CD8-positive, alpha-beta memory T cell (primary cell): ENCODE measurements at places on chromosomes 3 and 15.
A peak's percentile ranks its signal among the peaks of the same experiment; 100 is the strongest.

GRCh38 chr3:99648516-99648915, 10.1 kb downstream of the COL8A1 start:
- no peak for DNase-seq

DNA sequence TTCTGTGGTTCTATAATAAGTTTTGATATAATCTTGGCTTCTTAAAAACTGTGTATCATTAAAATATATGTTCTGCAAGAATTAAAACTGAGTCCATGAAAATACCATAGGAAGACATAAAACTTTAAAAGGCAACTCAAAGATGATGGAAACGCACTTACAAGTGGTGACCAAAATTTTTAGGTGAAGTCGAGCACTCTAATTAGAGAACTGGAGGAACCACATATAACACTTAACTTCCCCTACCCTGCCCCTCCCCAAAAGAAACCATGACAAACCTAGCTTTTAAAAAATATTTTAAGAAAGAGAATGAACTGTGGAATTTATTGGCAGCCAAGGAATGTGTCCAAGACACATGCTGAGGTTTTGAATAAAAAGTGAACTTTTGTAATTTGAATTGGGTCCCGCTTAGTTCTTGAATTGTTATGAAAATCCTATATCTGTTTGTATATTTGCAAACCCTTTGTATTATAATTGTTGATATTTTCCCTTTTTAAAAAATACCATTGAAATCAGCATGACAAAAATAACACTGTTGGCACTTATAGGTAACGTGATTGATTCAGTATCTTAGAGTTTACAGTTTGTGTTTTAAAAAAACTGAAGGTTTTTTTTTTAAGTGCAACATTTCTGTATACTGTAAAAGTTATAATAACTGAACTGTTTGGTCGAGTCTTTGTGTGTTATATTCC, 7.7 kb downstream of the NR2F2 start:
- DNase-seq = no peak

- no peak for DNase-seq
These were observed 210.4 kb downstream of the ATP10A start for GRCh38 chr15:25652704-25653103.

- no peak for DNase-seq
These were observed 45.7 kb upstream of the PLSCR5 start for GRCh38 chr3:146650691-146651442.

DNA sequence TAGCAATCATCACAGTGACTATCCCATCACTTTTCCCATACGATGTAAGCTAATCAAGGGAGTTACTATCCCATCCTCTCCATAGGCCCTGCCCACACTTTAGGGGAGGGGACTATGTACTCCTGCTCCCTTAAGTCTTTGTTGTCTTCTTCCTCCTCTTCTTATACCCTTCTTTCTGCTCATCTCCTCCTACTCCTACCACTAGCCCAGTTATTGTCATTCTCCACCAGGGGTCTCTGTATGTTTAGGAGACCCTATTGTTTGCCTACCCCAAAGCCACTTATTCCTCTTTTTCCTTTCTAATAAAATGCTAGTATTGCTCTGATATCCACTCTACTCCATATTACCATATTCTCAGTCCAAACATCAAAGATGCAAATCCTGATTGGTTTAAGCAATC, 27.8 kb downstream of the STAC start:
- no peak for DNase-seq

DNA sequence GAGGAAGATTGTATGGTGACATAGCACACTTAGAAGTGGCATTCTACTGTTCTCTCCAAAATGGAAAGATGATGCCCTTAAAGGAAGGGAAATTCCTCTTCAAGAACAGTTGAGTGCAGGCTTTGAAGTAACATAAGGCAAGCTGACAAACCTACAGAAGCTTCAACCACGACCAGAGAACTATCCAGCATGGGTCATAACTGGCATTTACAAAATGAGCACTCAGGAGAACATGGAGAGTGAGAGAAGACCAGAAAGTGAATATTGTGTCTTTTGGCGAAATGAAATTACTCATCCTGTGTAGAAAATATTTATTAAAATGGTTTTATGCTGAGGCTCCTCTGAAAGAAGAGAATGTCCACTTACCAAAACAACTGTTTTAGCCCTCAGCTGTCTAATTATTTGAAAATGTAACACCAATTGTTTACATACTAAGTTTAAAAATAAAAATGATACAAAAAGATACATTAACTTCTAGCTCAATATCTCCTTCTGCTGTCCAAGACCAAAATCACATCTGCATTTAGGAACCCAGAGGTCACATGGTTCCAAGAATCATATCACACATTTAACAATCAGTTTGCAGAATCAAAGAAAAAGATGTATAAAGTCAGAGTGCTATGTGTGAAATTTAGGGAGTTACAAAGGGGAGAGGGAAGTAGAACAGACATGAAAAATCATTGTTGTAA, 216.9 kb downstream of the ATP8B4 start:
- DNase-seq = no peak

GRCh38 chr3:22684739-22685138, 518.4 kb upstream of the UBE2E2 start:
- no peak for DNase-seq

GRCh38 chr3:154552338-154552737, 122.3 kb upstream of the GPR149 start:
- no peak for DNase-seq

- peak; percentile 51 for DNase-seq
These were observed at the start of gene CD200R1 for GRCh38 chr3:112974894-112975293. Gene CD200R1, minus strand, starts transcription at chr3:112975103. Its CDS starts 246 bp downstream, at chr3:112974857.

DNA sequence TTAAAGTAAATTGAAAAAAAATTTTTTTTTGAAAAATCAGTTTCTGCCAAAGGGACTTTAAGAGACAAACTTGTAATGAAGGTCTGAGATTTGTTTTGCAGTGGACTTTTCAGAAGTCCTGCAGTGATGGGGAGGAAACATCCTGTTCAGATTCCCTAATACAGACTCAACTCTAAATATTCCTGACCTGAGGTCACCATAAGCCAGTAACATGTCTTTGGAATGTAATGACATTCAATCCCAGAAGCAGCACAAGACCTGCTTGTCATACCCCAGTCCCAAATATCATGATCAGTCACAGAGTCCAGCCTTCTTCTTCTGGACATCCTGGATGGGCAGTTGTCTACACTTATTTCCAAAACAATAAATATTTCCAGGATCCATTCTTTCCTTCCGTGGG, 53.6 kb downstream of the TMEM39A start:
- DNase-seq = no peak

DNA sequence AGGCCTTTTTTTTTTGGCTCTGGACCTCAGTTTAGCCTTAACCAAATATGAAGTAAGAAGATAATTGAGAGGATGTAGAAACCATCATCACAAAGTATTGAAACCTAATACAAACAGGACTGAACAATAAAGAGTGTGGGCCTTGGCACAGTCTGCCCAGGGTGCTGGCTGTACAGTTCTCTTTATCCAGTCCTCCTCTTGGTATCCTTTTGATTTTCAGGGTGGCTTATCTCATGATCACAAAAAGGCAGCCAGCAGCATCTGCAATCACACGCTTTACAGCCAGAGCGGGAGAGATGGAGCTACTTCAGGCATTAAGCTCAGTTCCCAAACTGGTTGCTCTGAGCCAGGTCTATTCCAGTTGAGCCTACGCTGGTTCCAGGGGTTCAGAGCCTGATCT, 239.7 kb downstream of the RPLP1 start:
- DNase-seq = no peak

GRCh38 chr3:124322966-124323365, 331.0 kb upstream of the ROPN1 start:
- DNase-seq = no peak

DNA sequence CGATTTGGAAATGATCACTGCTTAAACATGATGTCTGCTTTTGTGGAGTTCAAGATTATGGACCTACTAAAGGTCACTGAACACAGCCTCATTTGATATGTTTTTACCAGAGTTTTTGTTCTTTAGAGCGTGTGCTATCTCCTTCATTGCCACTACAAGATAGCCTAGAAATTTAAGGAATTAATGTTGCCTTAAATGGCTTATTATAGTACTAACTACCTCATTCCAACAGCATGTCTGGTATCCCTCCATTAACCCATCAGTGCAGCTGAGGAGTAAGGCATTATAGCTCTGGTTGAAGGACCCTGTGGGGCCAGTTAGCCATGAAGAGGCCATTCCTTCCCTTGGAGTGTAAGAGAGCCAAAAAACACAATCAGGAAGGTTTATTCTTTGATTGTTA, 2.3 kb upstream of the FAM43A start:
- DNase-seq = no peak

DNA sequence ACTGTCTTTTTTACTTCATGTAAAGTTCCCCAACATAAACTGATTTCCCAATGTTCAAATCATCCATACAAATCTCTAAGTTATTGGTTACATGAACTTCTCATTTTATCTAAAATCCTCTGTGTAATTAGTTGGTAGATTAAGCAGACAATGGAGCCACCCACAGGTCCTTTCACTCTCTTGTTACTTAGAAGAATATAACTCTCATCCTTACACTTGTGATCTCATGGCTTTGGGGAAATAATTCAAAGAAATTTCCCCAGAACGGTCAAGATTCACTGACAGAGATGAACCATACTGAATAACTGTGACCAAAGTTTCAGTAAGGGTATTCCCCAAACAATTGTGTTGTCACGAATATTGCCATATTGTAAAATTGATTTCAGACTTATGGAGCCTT, 1102.6 kb upstream of the EPHA6 start:
- no peak for DNase-seq

GRCh38 chr3:123695731-123696640, 111.1 kb upstream of the HACD2 start:
- DNase-seq = no peak

DNA sequence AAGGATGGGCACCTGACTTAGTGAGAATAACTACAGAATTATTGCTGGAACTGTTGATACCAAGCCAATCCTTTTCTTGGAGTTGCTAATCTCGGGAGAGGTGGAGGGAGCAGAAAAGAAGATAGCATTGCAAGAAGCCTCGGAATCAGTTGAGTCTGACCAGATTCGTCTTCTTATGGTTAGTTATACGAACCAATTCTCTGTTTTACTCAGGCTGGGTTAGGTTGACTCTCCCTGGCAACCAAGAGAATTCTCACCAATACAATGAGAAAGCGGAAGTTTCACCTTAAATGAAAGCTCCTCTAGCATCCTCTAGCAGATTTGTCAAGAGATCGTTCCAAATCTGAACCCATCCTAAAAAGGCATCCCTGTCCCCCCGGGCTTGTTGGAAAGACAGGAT, 43.5 kb upstream of the UBE2E1 start:
- DNase-seq = no peak

DNA sequence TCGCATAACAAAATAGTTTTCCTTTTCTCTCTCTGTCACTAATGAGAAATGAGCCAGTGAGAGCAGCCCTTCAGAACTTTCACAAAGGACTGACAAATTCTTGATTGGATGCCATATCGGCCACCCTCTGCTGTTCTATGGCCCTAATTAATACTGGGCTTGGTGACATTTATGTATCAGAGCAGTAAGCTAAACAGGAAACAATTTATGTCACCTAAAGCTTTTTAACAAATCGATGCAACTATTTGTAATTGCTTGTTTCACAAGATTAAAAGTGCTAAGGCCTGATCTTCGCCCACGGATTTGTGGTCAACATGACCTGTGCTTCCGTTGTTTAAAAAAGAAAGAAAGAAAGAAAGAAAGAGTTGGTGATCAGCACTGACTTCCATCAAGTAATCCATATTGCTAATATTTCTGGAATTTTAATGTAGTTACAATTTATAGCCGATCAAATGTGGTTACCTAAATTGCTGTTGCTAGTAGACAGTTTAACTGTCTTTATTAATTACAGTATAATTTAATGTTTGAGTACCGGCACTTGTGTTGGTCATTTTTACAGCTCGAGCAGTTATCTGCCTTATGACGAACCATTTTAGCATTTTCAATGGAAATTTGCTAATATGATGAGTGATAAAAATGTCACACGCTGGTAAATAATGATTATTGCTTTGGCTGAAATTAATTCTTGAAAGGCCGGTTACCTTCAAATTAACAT, 631.3 kb downstream of the FOXP1 start:
- no peak for DNase-seq

DNA sequence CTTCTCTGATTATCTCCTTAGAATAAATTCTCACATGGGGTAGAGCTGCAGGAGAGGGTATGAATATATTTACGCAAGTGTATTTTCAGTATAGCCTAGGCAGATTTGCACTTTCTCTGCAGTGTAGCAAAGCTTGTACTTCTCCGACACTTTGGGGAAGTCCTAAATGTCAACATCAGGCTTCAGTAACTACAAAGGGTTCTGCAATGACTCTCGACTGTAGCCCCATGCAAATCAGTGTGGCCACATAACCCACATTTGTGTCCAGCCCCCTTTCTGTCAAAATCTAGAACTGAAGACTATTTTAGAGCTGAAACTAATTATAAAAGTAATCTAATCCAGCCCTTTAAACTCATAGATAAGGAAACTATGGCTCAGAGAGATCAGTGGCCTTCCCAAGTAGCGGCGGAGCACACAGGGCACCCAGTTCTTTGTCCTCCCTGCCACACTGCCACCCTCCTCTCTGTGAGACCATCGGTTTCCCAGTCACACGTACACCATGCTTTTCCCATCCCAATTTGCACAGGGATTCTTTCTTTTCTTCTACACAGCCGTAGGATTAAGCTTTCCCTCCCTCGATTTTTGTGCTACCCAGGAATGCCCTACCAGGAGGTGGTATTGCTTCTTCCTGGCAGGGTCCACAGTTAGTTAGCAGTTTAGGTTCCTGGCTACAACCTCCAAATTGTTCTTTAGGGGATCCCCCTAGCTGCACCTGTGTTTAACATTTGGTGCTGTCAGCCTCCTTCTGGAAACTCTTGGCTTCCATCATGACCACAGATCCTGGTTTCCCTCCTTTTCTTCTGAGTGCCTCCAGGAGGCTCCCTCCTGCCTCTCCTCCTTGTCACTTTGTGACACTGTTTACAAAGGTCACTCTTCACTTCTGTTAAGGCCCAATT, 22.9 kb downstream of the MRAS start:
- DNase-seq = no peak

GRCh38 chr3:11541321-11542303, 102.1 kb downstream of the VGLL4 start:
- peak; percentile 3 for DNase-seq

GRCh38 chr3:133937756-133938601, 42.3 kb upstream of the RAB6B start:
- no peak for DNase-seq

- no peak for DNase-seq
These were observed 335.2 kb upstream of the TRIM42 start for GRCh38 chr3:140342668-140343067.

DNA sequence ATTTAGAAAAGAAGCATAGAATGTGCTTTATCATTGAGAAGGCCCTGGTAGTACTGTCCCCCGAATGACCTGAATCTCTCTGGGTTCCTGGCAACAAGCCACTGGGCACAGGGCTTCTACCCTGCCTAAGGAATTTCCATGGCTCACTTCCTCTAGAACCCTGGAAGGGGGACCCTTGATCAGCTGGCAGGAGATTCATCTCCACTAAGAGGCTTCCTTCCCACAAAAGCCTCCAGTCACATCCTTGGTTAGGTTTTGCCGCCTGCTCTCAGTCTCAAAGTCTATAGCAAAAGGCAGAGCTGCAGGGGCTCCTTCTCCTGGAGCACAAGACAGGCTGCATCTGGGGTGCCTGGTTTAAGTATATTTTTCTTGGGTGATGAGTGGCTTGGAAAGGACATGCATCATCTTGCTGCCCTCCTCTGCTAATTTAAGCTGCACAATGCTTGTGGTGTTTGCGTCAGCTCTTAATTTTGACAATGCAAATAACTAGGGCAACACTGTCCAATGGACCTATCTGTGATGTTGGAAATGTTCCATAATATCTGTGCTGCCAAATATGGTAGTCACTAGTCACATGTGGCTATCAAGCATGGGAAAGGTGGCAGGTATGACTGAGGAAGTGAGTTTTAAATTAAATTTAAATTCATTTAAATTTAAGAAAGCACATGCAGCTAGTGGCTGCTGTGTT, 33.4 kb upstream of the RARRES1 start:
- DNase-seq = no peak

GRCh38 chr15:91769894-91770293, 83.6 kb upstream of the SLCO3A1 start:
- DNase-seq = no peak
